Epithelial cell of alveolus of lung (primary cell): ENCODE measurements at places on chromosomes 2 and 18. TPM values are rescaled to one million over a fixed set of nuclear protein-coding genes. Genes with fewer than 3 reads are reported as not detected.

The CROCC2 gene
- total RNA-seq: 0.80 TPM in 1 of 2 replicates, not detected in the other

The PIK3C3 gene
- 29.7 and 59.7 TPM in 2 replicates for total RNA-seq

The SOWAHC gene
- 5.1 and 16.3 TPM in 2 replicates for total RNA-seq

The CPO gene
- not detected in 2 replicates for total RNA-seq

The HOXD10 gene
- not detected in 2 replicates for total RNA-seq

The SCN3A gene
- under 0.01 TPM in 1 of 2 replicates, not detected in the other for total RNA-seq

The HNMT gene
- 36.8 and 39.8 TPM in 2 replicates for total RNA-seq

The MYCN gene
- 0.32 TPM in 1 of 2 replicates, not detected in the other for total RNA-seq

The ZNF532 gene
- 36.6 and 45.7 TPM in 2 replicates for total RNA-seq

The SIX3 gene
- not detected in 2 replicates for total RNA-seq

The SSB gene
- total RNA-seq: 63.9 and 110 TPM in 2 replicates

The CFC1 gene
- not detected in 2 replicates for total RNA-seq

The PSMA8 gene
- not detected in 2 replicates for total RNA-seq

The MEP1B gene
- total RNA-seq: not detected in 2 replicates

The PROKR1 gene
- total RNA-seq: 0.08 and 0.13 TPM in 2 replicates

The CRYGD gene
- not detected in 2 replicates for total RNA-seq
